Stimulated activated CD8-positive, alpha-beta memory T cell treated with anti-CD3 and anti-CD28 coated beads, Interleukin-7, amount 100 ng/mL, for 48 hours (primary cell): ENCODE measurements at places on chromosomes 2 and 18.

- DNase-seq, result no peak
Observed at GRCh38 chr18:3029215-3029952, 16.4 kb upstream of the LPIN2 start.

DNA sequence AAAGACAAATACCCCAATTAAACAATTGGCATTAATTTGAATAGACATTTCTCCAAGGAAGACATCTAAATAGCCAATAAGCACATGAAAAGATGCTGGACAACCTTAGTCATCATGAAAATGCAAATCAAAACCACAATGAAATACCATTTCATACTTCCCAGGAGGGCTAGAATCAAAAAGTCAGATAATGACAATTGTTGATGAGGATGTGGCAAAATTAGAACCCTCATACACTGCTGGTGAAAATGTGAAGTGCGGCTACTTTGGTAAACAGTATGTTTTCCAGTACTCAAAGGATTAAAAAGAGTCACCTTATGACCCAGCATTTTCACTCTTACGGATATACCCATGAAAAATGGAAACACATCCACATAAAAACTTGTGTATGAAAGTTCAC, 91.6 kb downstream of the FIGN start:
- DNase-seq, result no peak

DNA sequence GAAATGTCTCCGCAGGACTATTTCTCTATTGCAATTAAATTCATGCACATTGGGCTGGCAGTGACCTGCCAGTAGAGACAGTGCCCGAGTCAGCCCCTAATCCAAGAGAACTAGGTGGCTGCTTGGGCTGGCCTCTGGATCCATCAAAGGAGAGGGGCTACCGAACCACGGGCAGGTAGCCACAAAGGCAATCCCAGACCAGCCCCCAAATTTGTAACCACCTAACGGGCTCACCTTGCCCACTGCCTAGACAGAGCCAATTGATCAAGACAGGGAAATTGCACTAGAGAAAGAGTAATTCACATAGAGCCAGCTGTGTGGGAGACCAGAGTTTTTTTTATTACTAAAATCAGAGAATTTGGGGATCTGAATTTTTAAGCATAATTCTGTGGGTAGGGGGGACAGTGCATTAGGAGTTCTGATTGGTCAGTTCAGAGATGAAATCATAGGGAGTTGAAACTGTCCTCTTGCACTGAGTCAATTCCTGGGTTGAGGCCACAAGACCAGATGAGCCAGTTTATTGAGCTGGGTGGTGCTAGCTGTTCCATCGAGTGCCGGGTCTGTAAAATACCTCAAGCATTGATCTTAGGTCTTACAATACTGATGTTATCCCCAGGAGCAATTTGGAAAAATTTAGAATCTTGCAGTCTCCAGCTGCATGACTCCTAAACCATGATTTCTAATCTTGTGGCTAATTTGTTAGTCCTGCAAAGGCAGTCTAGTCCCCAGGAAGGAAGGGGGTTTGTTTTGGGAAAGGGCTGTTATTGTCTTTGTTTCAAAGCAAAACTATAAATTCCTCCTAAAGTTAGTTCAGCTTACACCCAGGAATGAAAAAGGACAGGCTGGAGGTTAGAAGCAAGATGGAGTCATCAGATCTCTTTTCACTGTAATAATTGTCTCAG, 260.4 kb upstream of the SP5 start:
- no peak for DNase-seq

DNA sequence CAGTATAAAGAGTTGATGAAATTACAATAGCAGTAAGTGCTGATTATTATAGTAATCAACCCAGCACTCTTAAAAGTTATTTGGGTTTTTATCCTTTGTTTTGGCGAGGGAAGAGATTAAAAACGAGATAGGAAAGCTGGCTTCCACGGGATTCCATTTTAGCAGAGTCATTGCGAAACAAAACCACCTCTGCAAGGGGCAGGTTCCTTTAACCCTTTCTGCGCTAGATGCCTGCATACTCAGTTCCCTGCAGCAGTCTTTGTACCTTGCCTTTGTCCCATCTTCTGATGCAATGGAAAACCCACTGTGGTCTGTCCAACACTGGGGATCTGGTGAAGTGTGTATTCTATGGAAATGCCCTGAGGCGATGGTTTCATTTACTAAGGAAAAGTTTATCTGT, 2.7 kb downstream of the YPEL5 start:
- no peak for DNase-seq

DNA sequence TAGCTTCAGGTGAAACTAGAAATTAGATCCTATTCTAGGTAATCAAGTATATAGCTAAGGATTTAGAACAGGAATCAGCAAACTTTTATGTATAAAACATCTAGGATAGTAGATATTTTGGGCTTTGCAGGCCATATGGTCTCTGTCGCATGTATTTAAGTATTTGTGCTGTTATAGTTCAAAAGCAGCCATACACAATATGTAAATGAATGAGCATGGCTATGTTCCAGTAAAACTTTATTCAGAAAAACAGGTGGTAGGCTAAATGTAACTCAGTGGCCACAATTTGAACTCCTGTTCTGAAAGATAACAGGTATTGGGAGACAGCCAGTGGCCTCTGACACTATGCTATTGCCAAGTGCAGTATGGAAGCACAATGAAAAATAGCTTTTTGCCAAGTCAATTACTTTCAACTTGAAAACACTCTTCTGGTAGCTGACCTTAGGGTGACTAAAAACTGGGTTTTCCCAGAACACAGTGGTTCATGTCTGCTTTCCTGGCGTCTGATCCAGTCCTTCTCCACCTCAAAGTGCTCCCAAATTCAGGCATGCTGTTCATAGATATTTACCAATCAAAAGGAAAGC, 304.7 kb upstream of the SYT4 start:
- DNase-seq, result no peak

DNA sequence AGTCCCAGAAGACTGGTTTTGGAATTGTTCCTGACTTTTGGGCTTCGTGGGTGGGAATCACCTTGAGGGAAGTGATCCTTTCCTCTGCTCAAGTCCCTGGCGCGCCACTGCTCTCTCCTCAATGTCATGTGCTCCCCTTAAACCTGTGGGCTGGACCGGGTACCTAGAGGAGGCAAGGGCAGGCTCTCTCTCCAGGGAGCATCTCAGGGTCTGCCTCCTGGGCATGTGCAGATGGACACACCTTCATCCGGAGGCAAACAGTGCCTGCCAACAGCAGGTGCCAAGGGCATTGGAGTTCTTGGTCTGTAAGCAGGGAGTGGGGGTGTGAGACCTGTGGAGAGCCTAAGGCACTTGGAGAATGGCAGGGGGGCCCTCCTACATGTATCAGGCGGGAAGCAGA, 142.6 kb downstream of the INHBB start:
- no peak for DNase-seq

GRCh38 chr2:70069049-70069448, 18.2 kb upstream of the PCBP1 start:
- peak; percentile 43 for DNase-seq

- no peak for DNase-seq
Observed at GRCh38 chr2:203732092-203732952, 25.9 kb downstream of the CD28 start.

DNA sequence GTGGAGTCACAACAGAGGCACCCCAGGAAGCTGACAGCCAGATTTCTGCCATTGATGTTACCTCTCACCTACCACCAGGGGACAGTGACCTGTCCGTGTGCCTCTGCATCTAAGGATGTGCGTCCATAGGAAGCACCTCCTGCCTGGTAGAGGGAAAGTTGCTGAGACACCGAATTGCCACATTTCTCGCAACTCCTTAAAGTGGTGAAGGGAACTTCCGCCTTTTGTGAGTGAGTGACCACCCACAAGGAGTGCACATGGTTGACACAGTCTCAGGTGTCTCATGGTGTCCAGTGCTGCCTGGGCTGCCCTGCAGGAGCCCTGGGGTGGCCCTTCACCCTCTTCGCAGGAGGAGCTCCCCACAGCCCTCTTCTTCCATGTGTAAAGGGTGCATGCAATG, 201.8 kb downstream of the GBX2 start:
- DNase-seq, result no peak

GRCh38 chr2:36780231-36780839, 83.8 kb downstream of the VIT start:
- DNase-seq, result no peak

- no peak for DNase-seq
Observed at GRCh38 chr2:201413143-201413542, 38.1 kb downstream of the TRAK2 start.

GRCh38 chr18:62738639-62739038, 23.3 kb downstream of the PHLPP1 start:
- DNase-seq, result no peak

- DNase-seq, result no peak
Observed at GRCh38 chr18:48408727-48409590, at the start of gene ZBTB7C. ZBTB7C (minus strand) TSS chr18:48409383.

GRCh38 chr2:190110131-190110530, 47.6 kb upstream of the MSTN start:
- DNase-seq, result no peak

DNA sequence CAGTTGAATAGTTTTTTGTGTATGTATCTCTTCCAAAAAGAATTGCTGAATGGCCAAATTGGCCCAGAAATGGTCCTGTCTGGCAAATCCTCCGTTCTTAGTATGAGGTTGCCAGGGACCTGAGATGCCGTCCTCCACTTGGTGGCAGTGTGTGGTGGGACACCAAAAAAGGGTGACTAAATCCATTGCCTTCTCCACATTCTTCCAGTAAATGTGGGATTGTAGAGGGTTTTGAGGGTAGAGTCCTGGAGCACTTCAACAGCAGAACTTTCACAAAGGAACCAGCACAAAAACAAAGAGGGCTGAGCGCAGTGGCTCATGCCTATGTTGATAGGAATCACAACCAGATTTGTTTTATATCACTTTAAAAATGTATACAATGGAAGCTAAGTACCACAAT, 199.9 kb downstream of the BCL2 start:
- DNase-seq, result no peak

DNA sequence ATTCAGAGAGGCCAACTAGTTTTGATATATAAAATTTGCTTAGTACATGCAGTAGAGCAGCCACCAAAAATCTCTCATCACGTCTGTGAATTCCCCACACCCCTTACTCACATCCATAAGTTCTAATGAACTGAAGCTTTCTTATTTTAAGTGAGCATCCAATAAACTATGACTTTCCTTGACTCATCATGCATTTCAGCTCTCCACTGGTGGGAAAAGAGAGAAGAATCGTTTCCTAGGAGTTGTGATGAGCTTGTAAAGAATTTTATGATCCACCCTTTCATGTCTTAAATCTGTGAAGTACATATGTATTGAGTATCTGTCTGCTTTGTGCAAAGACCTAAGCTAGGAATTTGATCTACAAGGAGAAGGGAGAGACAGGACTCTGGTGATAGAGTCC, 428.6 kb downstream of the SETBP1 start:
- DNase-seq, result no peak

- no peak for DNase-seq
Observed at GRCh38 chr2:25524507-25524906, 148.9 kb downstream of the DTNB start.

GRCh38 chr2:105057005-105057404, 19.1 kb downstream of the MRPS9 start:
- no peak for DNase-seq

DNA sequence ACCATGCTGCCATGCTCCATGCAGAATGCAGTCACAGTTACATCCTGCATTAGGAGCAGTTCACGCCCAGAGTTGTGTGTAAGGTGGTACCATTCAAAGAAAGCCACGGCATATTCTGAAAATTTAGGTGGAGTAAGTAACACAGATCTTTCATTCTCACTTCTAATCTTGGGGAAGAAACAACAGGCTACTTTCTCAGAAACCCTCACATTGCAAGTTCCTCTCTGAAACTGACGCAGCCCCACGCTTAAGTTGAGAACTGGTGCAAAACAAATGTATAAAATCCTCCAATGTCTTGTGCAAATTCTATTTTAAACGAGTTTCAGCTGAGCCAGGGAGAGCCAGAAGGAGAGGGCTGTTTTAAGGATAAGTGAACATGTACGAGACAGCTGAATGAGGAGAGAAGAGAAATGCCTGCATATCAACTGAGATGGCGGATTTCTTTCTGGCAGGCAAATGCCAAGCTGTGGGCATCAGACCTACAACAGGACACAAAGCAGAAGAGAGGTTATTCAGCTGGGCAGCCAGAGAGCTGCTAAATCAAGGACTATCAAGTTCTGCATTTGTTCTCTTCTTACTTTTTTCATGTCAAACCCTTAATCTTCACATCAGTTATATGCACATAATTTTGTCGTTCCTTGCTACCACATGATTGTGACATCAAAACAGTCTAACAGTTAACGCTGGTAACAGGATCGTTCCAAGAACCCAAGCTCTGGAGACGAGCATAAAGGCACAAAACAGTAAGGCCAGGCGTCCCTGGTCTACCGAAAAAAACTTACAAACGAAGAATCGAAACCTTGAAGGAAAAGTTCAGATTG, 6.4 kb downstream of the ARL4C start:
- DNase-seq, result peak; percentile 34
